ENCODE measurements at places on chromosomes 12 and 14.

DNA sequence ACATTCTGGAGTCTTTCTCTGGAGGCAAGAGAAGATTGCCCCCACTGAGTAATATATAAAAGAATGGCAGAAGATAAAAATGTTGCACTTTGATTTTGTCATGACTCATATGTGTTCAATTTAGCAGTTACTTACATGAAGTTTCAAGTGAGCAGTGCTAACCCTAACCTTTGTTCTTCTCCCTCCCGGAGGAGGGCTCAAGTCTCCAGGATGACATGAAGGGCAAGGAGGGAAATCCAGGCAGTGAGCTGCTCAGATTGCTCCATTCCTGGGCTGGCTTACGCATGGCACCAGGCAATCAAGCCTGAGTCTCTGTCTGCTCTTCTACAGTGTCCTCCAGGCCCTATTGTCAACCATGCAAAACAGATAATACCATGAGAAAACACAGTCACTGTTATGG is 322.3 kb downstream of the DUSP6 start:
- DNase-seq: no peak

DNA sequence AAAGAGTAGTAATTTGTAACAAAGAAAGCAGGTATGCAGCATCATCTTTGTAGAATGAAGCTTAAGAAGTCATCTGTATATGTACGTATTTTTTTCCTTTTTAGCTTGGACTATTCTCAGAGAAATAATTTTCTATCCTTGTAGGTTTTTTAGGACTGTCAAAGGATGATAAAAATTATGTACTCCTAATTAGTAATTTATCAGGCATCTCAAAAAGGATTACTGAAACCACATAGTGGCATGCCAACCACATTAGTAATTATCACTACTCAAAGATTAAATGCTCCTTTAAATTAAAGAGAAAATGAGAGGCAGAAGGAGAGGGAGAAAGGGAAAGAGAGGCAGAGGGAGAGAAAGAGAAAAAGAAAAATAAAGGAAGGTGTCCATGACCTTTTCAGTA is 17.3 kb downstream of the TTC8 start:
- DNase-seq: no peak

GRCh38 chr12:96152164-96152563 is 42.0 kb upstream of the ELK3 start:
- DNase-seq: no peak

DNA sequence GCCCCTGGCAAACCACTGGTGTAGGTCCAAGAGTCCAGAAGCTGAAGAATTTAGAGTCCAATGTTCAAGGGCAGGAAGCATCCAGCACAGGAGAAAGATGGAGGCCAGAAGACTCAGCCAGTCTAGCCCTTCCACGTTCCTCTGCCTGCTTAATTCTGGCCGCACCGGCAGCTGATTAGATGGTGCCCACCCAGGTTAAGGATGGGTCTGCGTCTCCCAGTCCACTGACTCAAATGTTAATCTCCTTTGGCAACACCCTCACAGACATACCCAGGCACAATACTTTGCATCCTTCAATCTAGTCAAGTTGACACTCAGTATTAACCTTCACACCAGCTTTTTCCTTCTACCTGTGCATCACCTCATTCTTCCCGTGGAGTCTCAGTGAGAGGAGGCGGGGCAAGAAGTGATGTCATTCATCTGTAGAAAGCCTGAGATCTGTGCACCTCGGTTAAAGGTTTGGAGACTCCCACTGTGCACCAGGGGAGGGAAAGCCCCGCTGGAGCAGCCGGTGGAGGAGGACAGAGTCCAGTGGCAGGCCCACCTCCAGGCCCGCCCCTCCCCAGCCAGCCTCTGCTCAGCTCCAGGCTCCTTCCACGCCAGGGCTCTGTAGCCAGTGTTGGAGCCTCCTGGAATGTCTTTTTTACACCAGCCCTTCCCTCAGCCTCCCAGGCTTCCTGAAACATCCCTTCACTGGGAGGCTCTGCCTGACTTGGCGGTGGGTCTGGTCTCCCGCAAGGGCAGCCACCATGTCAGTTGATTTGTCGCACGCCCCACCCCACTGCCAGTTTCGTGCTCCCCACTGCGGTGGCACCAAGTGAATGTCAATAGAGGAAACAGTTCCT is 80.1 kb upstream of the DYNC1H1 start:
- no peak for DNase-seq

DNA sequence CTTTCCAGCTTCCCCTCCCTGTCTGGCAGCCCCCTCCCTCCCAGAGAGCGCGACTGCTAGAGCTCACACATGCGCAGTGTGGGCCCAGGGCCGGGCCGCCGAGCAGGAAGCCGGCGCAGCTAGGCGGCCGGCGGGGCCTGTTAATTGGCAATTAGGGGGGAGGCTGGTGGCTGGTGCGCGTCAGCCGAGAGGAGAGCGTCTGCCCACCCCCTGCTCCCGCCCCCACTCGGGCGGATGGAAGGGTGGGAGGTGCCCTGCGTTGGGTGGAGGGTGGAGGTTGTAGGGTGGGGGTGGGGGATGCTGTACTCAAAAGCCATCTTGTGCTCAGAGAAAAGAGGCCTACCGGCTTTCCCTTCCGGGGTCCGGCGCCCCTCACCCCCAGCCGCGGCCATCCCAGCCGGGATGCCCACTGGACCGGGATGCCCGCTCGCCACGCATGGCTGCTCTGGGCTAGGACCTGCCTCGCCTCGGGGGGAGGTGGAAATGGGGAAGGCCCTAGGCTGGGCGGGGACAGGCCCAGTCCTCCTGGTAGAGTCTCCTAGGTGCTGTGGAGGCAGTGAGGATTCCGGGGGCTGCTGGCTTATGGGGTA is 9.2 kb downstream of the HOXC8 start:
- peak; percentile 68 for DNase-seq

GRCh38 chr14:87934185-87934584 is 58.8 kb downstream of the GALC start:
- DNase-seq: no peak

GRCh38 chr12:121932176-121932536 is 13.8 kb downstream of the CFAP251 start:
- DNase-seq: no peak

GRCh38 chr14:66652525-66653106 is 144.7 kb downstream of the GPHN start:
- no peak for DNase-seq

DNA sequence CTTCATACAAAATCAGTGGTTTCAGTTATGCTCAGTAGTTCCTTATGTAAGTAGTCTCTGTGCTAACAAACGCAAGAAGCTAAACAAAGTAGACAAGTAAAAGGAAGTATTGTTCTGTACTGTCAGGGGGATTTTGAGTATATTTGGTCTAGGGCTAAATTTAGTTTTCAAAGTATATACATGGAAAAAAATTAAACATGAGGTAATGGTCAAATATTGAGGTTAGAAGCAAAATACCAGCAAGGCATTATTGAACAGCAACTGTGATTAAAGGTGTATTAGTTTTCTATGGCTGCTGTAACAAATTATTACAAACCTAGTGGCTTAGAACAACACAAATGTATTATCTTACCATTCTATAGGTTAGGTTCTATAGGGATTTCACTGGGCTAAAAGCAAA is 18.8 kb downstream of the GNG2 start:
- DNase-seq: no peak

DNA sequence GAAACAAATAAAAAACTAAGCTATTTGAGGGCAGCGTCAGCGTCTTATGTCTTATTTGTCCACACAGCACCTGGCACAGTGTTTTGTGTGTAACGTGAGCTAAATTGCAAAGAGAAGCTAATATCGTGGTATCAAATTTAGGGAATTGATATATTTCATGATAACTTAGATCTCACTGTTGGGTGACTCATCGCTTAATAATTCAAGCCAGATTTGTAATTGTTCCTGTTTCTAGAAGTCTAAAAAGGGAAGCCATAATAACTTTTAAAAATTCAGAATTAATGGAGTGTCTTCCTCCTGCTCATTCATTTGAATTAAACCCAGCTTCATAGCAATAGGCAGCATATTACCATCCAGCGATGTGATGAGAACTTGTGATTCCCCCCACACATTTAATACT is 214.7 kb downstream of the PDZRN4 start:
- no peak for DNase-seq

GRCh38 chr12:6584293-6584692 is 16.2 kb upstream of the NOP2 start:
- DNase-seq: no peak

- DNase-seq: no peak
These were observed 146.8 kb downstream of the C12orf42 start for GRCh38 chr12:103348935-103349334.

GRCh38 chr12:110073049-110073831 is 24.9 kb upstream of the C12orf76 start:
- DNase-seq: no peak
